ENCODE measurements at places on chromosomes 3 and 15.

- no peak for DNase-seq
These were observed 29.9 kb upstream of the CCDC80 start for GRCh38 chr3:112670824-112671223.

- DNase-seq, result no peak
These were observed 620 bp upstream of the PYGO1 start for GRCh38 chr15:55588815-55589115.

DNA sequence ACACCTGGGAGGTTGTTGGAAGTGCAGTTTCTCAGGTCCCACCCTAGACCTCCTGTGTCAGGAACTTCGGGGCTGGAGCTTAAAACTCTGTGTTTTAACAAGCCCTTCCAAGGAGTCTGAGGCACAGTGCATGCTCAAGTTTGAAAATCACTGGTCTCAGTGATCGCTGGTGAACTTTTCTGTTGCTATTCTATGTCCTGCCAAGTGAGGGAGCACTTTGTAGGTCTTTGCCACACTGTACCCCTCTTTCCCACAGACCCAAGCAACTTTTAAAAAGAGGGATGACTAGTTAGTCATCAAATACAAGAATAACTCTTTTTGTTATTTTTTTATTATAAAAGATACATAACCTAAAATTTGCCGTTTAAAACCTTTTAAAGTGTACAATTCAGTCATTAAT, 133.7 kb downstream of the AGBL1 start:
- DNase-seq, result no peak

DNA sequence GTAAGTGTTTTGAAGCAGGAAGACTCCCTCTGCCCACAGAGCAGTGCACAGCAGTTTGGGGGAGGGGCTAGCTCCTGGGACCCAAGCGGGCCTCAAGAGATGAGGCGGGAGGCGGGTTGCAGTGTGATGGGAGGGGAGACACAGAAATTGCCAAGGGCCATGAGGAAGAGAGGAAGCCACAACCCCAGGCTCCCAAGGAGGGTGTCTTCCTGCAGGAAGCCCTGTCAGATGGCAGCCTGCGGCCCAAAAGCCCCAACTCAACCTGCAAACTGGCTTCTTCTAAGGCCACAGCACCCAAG, 7.3 kb upstream of the ISLR2 start:
- no peak for DNase-seq

DNA sequence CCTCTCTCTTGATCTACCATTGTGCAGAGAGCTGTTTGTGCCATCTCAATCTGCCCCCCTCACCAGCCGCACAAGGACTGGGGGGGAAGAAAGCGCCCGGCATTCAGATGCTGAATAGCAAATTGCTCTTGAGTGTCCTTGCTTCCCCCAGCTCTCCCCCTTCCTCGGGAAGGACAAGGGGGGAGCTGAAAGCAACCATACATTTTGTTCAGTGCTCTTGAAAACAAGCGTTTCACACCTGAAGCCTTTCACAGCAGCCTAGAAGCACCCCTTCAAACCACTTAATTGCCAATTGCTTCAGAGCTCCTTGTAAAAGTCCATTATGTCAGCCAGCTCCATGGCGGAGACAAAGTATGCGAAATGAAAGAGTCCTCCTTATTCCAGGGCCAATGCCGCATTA, 540.1 kb downstream of the NR2F2 start:
- DNase-seq, result no peak

GRCh38 chr15:101050623-101051290, 131.6 kb downstream of the LRRK1 start:
- DNase-seq, result no peak

DNA sequence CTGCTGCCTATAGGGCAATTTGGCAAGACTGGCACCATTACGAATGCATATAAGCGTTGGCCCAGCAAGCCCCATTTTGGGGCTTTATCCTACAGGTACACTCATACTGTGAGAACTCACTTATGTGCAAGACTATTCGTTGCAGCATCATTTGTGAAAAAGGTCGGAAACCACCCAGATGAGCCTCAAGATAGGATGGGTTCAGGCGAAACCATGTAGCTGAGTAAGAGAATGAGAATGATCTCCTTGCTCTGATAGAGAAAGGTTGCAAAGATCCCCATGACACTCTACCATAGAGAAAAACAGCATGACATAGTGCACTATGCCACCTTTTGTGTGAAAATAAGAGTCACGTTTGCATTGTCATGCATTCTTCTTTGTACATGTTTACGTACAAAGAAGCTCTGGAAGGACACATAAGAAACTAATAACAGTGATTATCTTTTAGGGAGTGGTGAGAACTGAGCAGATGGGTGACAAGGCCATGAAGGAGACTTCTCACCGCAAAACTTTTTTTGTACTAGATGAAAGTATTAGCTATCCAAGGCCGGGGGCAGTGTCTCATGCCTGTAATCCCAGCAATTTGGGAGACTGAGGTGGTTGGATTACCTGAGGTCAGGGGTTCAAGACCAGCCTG, 50.0 kb downstream of the RHCG start:
- no peak for DNase-seq

DNA sequence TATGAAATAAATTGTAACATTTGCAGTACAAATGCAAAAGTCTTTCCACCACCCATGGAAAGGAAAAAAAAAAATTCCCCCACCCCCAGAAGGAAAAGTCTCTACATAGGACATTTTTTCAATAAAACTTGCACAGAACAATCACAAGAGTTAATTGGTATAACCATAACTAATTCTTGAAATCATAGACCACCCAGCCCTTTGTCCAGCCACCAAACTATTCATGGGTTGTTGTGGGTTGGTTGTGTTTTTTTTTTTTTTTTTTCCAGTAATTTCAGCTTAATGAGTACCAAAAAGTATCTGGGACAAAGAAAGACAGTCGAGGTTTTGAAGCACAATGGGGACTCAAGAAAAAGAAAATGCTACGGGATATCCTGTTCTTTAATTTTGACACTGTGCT, 355.0 kb upstream of the ROBO2 start:
- DNase-seq, result no peak

DNA sequence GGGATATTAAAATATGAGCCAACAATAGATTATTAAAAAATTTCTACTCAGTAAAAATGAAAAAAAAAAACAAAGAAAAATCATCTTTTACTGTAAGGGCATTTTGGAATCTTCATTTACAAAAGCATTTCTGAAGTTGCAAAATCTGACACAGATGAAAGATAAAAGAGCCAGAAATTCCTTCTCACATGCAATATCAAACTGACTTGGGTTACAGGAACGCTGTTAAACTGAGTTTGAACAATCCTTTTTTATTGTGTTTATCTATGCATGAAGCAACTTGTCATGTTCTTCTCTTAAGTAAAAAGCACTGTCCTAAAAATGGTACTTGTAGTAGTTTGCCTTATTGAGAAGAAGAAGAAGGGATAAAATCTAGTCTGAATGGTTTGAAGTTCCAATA, 468.5 kb upstream of the KCNMB2 start:
- DNase-seq, result no peak

- no peak for DNase-seq
These were observed 26.0 kb upstream of the VIPR1 start for GRCh38 chr3:42476225-42477125.

DNA sequence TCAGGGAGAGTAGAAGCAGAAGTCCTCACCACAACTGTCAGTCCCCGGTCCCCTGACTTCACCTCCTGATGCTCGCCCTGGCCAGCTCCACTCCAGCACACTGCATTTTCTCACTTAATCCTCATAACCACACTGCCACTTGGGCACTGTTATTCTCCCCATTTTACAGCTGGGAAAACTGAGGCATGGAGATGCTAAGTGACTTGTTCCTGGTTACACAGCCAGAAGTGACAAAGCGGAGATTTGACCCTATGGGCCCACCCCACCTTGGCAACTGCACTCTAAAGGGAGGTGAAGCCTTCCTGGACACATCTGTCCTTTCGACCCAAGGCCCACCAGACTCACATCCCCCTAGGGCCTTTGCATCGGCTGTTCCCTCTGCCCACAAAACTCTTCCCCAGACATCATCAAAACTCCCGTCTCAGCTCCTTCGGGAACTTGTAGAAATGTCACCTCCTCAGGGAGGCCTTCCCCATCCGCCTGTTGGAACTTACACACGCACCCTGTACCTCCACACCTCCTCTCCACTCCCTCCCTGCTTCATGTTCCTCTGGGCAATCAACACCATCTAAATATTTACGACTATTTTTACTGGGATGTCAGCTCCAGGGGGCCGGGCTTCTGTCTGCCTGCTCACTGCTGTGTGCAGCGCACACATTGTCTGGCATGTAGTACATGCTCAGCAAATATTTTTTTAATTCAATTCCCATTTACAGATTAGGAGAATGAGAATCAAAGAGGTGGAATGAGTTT, 3.1 kb downstream of the GRIP2 start:
- no peak for DNase-seq

GRCh38 chr3:116716490-116716889, 6.9 kb downstream of the TUSC7 start:
- no peak for DNase-seq
